ENCODE measurements at places on chromosomes 1 and 21.

DNA sequence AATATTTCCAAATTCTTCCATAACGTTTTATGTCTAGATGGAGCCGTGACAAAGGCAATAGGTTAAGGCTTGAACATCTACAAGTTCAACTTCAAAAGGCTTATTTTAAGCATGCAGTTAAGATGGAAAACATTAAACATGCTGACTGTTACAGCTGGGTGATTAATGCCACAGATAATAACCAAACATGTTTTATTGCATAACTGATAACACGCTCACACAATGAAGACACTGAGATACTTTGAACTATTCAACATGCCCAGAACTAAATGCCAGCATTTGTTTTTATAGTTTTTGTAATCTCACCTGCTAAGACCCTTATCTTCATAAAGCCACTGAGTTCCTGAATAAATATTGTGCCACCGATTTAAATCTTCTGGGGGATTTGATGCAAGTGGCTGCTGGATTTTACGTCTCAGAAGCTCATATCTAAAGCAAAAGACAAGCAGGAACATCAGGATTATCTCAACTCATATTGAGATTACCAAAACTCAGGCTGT, 310.4 kb downstream of the KCTD3 start:
- no peak for DNase-seq

DNA sequence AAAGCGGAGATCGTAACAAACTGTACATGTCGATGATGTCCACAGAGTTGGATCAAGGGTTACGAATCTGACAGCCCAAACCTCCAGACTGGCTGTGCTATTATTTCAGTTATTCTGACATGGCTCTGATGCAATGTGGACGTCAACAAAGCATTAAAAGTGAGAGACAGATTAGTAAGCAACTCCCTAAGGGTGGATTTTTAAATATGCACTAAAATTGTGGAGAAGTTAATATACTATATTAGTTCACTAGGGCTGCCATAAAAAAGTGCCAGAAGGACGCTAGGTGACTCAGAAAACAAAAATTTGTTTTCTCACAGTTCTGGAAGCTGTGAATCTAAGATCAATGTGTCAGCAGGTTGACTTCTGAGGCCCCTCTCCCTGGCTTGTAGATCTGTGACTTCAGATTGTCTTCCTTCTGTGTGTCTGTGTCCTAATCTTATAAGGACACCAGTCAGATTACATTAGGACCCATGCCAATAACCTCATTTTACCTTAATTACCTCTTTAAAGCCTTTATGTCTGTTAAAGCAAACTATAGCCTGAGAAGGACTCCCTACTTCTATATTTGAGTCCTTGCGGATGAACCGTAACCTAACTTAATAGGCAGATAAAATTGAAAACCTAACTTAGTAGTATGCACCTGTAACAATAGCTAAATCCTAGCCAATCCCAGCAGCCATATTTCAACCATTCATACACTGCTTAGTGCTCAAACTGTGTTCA, 66.0 kb upstream of the BACH1 start:
- DNase-seq, result no peak

- no peak for DNase-seq
Observed at GRCh38 chr1:66777831-66778230, 23.2 kb downstream of the INSL5 start.

DNA sequence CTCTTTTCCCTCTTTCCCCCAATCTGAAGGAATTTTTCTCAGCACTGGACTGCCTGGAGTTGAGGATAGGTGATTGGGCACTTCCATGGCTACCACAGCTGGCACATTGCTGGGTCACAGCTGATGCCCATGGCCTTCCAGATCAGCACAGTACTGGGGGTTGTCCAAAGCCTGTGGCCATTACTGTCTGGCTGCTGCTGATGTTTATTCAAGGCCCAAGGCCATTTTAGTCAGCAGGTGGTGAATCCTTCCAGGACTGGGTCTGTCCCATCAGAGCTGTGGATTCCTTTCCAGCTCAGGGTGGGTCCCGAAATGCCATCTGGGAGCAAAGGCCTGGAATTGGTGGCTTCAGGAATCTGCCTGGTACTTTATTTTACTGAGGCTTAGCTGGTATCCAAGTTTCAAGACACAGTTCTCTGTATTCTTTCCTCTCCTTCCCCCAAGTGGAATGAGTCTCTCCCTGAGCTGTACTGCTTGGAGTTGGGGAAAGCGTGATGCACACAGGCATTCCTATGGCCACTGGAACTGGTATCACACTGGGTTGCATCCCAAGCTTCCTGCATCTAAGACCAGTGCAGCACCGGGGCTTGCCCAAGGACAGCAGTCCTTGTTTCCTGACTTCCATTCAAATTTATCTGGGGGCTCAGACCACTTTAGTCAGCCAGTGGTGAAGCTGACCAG, 19.1 kb downstream of the GPR88 start:
- DNase-seq, result no peak

GRCh38 chr1:112870887-112871646, 84.9 kb downstream of the SLC16A1 start:
- no peak for DNase-seq

DNA sequence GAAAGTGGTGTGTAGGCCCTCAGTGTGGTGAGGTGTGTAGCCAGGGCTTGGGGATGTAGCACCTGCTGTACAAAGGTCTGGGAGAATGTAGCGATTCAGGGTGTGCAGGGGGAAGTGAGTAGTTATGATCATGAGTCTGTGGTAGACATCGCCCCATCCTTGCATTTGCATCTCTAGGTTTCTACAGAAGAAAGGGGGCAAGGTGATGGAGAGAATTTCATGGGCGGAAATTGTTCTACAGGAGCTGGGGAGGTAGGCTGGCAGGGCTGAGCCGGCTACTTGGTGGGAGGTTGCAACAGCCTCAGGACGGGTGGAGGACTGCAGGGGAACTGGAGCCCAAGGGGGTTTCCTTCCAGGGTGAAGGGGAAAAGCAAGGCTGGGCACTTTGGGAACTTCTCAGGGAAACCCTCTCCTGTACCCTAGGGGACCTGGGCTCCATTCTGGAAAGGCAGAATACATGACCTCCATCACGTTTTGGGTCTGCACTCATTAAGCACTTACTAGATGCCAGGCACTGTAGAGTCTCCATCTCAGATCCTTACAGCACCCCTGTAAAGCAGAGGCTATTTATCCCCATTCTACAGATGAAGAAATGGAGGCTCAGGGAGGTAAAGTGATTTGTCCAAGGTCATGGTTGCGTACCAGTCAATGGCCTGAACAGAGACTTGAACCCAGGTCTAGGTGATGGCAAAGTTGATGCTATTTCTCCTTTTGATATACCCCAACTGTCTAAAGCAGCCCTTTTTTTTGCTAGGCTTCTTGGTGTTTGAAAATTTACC, 14.5 kb upstream of the TNFRSF1B start:
- DNase-seq, result no peak

DNA sequence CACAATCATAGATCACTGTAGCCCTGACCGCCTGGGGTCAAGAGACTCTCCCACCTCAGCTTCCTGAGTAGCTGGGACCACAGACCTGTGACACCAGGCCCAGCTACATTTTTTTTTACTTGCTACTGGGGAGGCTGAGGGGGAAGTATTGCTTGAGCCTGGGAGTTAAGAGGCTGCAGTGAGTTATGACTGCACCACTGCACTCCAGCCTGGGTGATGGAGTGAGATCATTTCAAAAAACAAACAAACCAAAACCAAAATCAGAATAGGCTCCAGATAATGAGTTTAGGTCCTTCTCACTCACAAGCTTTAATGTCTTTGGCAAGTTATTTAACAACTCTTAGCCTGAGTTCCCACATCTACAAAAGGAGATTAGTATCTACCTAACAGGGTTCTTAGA, 22.8 kb downstream of the WDR26 start:
- no peak for DNase-seq

GRCh38 chr1:56375326-56375804, 204.0 kb downstream of the PLPP3 start:
- no peak for DNase-seq

- DNase-seq, result no peak
Observed at GRCh38 chr1:225842788-225843425, 33.0 kb downstream of the EPHX1 start.

DNA sequence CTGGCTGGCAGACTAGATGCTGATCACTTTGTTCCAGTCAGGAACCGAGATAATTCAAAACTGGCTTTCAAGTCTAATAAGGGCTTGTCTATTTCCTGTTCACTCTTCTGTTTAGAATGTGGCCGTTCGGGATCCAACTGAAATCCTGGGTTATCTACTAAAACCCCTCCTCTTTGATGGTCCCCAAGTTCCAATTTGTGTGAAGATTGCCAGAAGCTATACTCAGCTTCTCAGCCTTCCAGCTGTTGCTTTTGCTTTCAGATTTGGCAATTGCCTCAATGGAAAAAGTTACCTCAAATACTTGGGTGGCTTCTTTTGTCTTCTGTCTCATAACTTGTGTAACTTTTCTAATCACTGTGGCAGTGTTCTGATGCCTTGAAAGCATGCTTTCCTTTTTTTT, 43.7 kb downstream of the BTBD8 start:
- no peak for DNase-seq

- DNase-seq, result no peak
Observed at GRCh38 chr21:42768324-42769121, 110.8 kb downstream of the WDR4 start.

DNA sequence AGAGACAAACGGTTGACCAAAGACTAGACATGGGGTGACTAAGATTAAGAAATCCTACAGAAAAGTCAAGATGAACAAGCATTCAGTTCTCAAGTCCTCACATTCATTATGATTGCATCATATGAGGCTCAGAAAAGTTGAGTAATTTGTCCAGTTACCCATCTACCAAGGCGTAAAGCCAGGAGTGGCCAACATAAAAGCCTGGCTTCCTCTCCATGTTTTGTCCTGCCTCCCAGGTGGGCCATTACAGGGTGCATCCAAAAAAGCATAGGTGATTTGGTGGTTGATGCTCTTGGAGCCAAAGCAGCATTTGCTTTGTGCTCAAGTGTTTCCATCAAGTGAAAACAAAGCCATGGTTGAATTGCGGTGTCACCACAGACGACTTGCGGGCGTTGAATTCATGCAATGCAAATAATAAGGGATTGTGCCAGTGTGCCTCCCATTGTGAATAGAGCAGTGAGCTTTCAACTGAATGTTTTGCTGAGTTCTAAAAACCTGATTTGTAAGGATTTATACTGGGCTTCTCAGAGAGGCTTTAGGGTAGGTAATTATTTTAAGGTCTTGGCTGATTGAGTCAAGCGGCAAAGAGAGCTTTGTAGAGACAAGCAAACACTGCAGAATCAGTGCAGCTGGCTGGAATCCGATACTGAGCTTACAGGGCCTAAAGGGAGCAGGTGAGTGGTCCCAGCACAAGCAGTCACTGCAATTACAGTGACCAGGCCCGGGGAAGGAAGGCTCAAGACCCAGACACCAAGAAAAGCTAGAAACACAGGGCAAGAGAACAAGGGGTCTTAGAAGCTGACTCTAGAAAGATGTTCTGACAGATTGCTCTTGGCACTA, 54.1 kb downstream of the KCNJ15 start:
- DNase-seq, result no peak

GRCh38 chr1:160800142-160800541, 4.2 kb downstream of the LY9 start:
- no peak for DNase-seq

GRCh38 chr1:154459080-154459479, 42.9 kb upstream of the TDRD10 start:
- no peak for DNase-seq

GRCh38 chr21:42797522-42797921, 81.8 kb downstream of the WDR4 start:
- no peak for DNase-seq

- DNase-seq, result no peak
Observed at GRCh38 chr1:6349254-6349943, 44.2 kb downstream of the ACOT7 start.

DNA sequence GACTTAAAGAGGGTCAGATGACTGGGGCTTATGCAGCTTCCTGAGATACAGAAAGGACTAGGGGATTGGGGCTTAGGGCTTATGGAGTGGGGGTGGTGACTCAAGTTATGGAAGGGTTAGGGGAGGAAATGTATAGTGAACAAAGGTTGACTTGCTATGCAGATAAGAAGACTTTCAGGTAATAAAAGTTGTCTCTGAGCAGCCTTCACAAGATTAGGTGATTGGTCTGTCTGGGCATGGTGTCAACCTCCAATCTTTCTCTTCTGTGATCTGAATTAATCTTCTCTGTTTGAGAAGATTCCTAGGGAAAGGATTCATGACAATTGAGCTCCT, 436.5 kb downstream of the SIPA1L2 start:
- no peak for DNase-seq

DNA sequence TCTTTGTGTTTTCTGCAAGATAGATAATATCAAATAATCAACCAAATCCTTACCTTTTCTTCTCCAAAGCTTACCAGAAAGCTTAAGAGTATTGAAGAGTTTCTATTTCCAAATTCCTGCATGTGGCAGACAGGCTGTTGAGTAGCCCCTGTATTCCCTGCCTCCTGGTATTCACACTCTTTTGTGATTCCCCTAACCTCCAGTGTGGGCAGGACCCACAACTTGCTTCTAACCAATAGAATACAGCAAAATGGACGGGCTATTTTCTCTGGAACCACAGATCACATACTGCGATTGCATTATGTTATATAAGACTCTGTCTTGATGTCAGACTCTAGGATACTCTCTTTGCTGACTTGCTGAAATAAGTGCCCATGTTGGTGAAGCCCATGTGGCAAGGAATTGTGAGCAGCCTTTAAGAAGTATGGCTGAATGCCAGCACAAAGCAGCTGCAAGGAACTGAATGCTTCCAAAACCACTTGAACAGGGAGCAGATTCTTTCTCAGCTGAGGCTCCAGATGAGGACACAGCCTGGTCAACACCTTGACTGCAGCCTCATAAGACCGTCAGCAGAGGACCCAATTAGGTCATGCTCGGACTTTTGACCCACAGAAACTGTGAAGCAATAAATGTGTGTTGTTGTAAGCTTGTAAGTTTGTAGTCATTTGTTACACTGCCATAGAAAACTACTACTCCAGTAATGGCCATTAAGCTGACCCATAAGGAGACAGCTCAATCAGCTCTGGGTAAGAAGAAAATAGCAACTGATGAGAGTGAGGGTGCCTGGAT, 47.9 kb upstream of the PLXNA2 start:
- DNase-seq, result no peak

GRCh38 chr1:196400478-196401451, 207.5 kb downstream of the KCNT2 start:
- no peak for DNase-seq

DNA sequence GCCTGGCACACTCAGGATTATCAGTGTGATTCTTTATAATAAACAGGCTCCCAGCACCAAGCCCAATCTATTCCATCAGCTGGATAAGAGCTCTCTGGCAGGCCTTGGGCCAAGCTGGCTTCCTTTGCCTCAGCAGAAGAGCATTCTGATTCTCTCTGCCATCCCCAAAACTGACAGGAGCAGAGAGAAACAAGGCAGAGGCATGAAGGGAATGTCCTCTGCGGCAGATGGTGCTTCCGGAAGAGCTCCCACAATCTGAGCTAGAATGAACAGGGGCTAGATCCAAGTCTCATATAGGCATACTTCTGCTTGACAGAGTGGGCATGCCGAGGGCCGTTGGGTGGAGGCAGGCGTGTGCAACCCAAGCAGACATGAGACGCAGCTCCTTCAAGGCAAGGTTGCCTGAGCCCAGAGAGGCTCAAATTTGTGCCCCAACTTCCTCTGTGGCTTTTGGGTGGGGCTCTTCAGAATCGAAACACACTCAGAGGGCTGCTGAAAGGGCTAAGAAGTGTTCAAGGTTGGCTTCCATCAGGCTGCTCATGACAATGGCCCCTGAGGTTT, 4.0 kb downstream of the CAPN2 start:
- DNase-seq, result peak; percentile 61

- no peak for DNase-seq
Observed at GRCh38 chr1:94672934-94673333, 131.4 kb upstream of the F3 start.

GRCh38 chr21:44296103-44296519, 3.7 kb upstream of the PFKL start:
- DNase-seq, result no peak

- DNase-seq, result no peak
Observed at GRCh38 chr1:170932236-170932635, 3.1 kb upstream of the MROH9 start.
